ENCODE measurements at places on chromosomes 16 and 17.

- no peak for DNase-seq
Measured at GRCh38 chr16:84712138-84712671, 12.4 kb downstream of the USP10 start.

- DNase-seq: no peak
Measured at GRCh38 chr17:40561294-40561870, 3.9 kb downstream of the CCR7 start.

GRCh38 chr17:46872421-46872820 lies 21.0 kb downstream of the WNT9B start:
- DNase-seq: no peak

DNA sequence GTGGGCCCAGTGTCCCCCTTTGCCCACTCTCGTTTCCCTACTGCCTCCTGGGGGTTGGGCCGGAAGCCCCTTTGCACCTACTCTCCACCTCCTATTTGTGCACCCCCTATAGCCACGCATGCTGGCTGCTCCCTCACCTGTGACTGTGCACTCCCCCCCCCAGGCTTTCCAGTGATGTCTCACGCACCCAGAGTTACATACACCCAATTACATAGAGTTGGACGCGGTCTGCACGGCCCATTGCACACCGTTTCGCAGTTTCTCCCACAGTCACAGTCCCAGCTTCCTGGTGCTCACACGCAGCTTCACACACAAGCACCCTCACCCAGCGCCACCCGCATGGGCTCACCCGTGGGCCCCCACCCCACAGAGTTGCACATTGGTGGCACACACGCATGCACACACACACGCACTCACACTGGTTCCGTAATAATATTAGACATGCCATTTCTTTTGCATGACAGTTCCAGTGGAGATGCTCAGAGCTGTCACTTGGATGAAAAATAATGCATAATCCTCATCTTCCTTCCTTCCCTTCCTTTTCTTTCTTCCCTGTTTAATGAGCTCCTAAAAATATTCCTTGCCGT lies 21.5 kb upstream of the C1QL1 start:
- no peak for DNase-seq

GRCh38 chr16:27993587-27993986 lies 69.9 kb downstream of the GSG1L start:
- DNase-seq: no peak

- DNase-seq: no peak
Measured at GRCh38 chr16:79284766-79285165, 315.8 kb downstream of the MAF start.

DNA sequence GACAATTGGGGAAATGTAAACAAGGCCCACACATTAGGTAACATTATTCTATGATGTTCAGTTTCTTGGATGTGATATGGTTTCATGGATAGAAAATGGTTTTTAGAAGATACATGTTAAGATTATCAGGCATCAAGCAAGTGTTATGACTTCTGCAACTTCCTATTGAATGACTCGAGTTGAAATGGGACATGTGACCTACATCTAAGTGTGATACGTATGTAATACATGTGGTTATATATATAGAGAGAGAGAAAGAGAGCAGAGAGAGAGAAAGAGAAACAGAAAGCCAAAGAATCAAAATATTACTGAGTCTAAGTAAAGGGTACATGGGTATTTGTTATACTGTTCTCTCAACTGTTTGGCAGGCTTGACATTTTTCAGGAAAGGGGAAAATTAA lies 1.7 kb downstream of the TMEM170A start:
- no peak for DNase-seq

DNA sequence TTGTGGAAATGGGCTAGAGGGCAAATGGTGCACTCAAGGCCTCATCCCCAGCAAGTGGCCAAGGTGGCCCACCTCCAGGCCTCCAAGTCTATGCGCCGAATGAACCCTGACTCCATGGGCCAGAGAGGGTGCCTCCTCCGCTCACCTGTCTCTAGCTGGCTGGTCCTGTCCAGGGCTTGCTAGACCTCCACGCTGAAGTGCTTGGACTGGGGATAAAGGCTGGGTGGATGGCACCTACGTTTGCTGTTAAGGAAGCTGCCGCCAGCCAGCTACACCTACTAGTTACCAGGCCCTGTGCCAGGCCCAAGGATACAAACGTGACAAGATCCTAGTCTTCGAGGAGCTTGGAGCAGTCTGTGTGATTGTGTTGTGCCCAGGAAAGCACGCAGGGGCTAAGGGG lies 739 bp upstream of the SGCA start:
- no peak for DNase-seq

DNA sequence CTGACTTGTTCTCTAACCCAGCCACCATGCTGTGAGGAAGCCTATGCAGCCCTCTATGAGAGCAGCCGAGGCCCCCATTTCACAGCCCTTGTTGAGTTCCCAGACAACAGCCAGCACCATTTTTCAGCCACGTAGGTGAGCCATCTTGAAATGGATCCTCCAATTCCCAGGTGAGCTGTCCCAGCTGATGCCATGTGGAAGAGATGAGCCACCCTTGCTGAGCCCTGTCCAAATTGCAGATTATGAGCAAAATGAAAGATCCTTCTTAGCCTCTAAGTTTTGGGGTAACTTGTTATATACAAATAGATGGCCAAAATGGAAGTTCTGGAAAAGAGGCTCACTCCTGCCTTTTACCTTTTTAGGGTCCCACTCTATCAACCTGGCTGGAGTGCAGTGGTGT lies 25.7 kb upstream of the TIMP2 start:
- DNase-seq: no peak

- DNase-seq: no peak
Measured at GRCh38 chr16:11128211-11129141, 127.5 kb downstream of the SOCS1 start.

- DNase-seq: no peak
Measured at GRCh38 chr17:6894206-6894528, 62.6 kb upstream of the TEKT1 start.

GRCh38 chr17:65366102-65366844 lies 195.2 kb downstream of the AXIN2 start:
- no peak for DNase-seq

DNA sequence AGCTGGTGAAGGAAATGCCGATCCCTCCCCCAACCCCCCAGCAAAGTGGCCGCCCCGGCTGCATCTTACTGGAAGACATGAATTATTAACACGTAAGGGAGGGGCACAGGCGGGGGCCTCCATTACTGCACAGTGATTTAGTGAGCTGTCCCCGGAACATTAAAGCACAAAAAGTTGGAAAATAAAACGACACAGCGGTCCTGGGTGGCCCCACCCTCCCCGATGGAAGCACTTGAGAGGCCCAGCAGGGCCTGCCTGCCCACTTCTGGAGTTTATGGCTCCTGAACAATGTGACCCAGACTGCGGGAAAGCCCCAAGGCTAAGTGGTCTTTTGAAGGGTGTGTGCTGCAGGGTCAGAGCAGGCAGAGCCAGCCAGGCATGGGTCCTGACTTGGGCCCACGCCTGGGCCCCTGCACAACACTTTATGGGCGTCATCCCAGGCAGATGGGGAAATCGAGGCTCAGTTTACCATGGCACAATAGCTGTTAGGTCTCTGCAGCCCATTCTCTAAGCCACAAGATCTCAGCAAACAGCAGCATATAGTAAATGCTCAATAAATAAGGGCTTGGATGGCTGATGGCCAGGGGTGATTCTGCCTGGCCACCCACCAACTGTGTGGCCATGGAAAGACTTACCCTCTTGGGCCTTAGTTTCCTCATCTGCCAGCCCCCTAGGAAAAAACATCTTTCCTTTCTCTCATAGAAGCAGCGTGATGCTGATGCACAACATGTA lies 22.8 kb downstream of the CCDC102A start:
- no peak for DNase-seq

- no peak for DNase-seq
Measured at GRCh38 chr17:35449371-35449931, 885 bp upstream of the SLFN13 start.

GRCh38 chr16:66211651-66212050 lies 154.8 kb upstream of the CDH5 start:
- DNase-seq: no peak

GRCh38 chr16:3174618-3175148 lies 13.3 kb upstream of the OR1F1 start:
- DNase-seq: no peak

- no peak for DNase-seq
Measured at GRCh38 chr16:4684763-4685162, 8.6 kb upstream of the NUDT16L1 start.

DNA sequence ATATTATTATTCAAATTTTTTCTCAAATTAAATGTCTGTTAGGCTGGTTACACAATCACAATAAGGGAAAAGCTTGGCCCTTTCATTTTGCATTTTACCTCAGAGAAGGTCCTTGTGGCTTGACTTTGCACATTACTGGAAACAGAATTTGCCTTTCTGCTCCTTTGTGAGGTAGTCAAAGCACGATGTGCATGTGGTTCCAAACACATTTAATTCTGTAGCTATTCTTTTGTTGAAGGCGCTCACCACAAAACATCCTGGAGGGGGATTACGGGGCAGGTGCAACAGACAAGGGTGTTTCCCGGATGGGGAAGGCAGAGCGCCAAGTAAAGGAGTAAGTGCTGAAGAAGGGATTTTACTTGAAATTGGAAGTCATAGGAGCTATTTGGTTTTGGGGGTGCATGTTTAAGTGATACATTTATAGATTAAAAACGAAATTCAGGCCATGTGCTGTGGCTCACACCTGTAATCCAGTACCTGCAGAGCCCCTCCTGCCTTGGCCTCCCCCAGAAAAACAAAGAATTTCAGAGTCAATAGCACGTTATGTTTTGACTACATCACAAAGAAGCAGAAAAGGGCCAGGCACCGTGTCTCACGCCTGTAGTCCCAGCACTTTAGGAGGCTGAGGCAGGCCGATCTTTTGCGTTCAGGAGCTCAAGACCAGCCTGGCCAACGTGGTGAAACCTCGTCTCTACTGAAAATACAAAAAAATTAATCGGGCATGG lies 31.2 kb upstream of the TENT4B start:
- DNase-seq: no peak

GRCh38 chr17:846901-847843 lies 65.0 kb downstream of the MRM3 start:
- no peak for DNase-seq

GRCh38 chr17:20092973-20093626 lies 83.9 kb downstream of the SPECC1 start:
- no peak for DNase-seq

DNA sequence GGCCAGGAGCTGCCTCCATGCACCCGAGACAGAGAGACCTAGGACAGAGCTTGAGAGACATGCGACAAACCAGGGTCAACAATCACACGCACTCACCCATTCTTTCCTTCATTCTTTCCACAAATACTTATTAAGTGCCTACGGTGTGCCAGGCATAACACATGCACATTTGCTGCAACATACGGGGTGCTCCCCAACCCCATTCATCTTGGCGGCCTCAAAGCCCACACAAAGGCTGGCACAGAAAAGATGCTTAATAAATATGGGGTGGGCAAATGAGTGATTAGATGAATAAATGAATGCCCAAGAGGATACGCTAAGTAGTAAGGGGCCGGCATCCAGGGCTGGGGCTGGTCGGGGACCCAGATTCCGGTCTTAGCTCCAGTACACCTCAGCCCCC lies 117.9 kb downstream of the ZNF423 start:
- DNase-seq: no peak

GRCh38 chr16:81482329-81483063 lies 37.9 kb downstream of the CMIP start:
- no peak for DNase-seq

Measured in BE2C (cell line).